Activated T-cell treated with anti-CD3 and anti-CD28 coated beads for 48 hours (primary cell): ENCODE measurements at places on chromosomes 16 and 17.

GRCh38 chr17:77716289-77716926, 242.1 kb upstream of the TNRC6C start:
- DNase-seq, result no peak

DNA sequence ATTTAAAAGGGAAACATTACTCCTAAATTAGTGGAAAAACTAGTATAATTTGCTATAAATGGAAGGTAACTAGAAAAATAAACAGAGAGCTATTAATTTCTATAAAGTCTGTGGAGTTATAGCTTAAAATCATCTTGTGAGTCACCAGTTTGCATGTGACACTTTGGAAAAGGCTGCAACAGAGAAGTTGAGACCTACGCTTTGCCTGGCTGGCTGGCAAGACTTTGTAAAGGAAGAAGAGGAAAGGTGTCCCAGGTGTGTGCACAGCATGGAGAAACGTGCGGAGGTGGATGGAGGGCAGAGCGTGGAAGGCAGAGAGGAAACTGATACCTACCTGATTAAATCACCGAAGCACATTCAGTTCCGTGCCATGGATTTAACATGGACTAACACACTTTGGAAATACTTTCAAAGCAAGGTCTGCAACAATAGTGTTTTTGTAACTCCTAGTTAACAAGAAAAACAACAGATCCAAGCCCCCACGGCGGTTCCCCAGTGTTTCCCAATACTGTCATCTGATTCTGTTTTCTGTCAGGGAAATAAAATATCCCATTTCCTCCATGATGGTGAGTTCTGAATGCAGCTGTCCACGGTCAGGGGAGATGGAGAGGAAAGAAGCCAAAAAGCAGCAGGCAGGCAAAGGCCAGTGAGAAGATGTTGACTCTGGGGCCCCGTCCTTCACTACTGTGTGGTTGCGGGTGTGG, 134.8 kb downstream of the XYLT1 start:
- no peak for DNase-seq

GRCh38 chr16:87581857-87582215, 20.5 kb upstream of the JPH3 start:
- no peak for DNase-seq

DNA sequence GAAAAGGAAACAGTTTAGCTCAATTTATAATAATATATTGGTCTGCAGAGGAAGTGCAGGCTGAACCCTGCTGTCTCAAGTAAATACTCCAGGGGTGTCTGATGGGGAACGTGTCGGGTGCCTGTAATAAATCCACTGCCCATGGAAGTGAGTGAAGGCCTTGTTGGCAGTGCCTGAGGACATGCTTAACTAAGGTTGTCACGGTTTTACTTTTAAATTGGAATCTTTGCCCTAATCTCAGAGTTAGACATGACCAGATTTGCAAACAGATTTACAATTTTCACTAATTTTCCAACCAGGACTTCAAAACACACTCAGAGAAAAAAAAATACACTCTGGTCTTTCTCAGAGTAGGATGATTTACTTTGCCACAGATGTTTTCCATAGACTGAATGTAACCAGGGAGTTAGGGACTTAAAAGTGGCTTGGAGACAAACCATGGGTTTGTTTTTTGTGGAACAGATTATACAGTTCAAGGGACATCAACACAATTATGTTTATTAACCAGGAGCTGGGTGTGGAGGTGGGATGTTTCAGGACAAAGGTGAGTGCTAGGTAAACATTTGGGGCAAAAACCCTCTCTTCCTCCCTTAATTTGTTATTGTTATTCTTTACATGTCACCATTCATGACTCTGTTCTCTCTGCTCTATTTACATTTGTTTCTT, 144.5 kb downstream of the FTO start:
- no peak for DNase-seq

DNA sequence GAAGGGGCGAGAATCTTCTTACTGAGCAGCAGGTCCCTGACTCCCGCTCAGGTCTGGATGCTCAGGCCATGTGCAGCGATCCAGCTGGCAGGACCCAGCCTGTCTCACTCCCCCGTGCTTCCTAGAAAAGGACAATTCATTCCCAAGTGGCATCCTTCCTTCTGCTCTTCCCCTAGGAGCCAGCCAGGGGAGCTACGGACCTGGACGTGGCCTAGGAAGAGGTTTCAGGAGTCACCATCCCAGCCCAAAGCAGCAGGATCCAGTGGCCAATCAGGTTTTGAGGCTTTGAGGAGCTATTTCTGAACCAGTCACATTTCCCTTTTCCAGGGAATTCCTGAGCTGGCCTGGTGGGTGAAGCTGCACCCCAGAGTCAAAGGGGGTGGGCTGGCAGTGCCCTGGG, 7.8 kb upstream of the CD79B start:
- no peak for DNase-seq

DNA sequence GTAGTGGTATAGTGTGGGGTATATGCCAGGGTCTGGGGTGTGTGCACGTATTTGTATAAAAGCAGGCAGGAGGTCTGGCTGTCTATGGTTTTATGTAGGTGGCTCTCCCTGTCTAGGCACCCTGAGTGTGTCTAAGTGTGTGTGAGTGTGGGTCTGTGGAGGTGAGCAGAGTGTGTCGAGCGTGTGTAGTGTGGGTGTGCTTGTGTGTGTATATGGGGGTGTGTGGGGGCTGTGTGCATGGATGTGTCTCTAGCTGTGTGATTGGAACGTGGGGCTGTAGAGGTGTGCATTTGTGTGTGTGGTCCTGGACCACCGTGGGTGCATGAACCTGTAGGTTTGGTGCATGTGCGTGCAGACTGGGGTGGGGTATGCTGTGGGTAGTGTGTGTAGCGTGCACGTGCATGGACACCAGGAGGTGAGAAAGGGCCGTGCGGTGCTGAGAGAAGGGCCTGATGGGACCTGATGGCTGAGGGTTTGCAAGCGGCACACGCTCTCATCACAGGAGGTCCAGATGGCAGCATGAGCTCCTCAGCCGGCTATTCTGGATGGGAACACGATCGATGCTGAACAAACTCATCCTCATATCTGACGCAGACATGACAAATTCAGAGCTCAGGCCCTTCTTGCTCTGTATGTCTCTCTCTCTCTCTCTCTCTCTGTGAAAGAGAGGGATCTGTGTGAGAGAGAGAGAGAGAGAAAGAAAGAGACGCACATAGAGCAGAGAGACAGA, 27.7 kb downstream of the SPACA3 start:
- no peak for DNase-seq

DNA sequence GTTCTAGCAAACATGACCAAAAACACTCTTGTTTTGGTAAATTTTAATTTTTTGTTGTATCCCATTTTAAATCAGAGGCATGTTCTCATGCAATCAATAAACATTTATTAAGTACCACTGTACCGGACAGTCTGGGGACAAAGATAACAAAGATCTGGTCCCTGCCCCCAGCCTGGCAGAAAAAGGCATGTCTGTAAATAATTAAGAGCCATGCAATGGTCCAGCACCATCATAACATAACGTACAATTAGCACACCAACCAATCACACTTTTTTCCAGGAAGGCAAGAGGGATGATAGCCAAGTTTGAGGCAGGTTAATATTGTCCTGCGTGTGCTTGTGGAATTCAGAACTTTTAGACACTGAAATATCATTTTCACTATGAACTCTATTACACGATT, 3.5 kb downstream of the KCNJ16 start:
- DNase-seq, result no peak

DNA sequence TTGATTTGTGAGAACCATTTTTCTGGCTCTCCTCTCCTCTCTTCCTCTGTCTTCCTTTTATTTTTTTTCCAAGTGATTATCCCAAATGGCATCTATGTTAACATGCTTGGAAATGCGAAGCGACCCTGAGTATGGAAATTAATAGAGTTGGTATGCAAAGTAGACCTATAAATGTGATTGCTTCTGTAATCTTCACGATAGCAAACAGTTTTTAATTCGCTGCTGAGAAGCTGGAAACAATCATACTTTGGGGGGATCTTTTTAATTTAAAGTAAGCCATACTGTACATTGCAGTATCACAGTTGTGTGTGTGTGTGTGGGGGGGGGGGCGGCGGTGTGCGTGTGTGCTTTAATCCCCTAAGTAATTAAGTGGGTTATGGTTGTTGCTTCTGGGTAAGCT, 233.3 kb downstream of the CDH13 start:
- no peak for DNase-seq

DNA sequence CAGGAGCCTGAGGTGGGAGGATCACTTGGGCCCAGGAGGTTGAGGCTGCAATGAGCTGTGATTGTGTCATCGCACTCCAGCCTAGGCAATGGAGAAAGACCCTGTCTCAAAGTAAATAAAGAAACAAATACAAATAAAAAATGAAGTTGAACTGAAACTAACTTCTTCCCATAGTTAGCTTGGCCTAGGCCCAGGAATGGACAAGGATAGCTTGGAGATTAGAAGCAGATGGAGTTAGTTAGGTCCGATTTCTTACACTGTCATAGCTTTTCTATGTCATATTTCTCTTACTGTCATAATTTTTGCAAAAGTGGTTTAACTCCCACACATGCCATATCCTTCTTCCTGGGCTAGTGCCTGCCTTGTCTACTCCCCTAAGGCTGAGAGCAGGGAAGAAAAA, 154.7 kb upstream of the CACNG3 start:
- no peak for DNase-seq

DNA sequence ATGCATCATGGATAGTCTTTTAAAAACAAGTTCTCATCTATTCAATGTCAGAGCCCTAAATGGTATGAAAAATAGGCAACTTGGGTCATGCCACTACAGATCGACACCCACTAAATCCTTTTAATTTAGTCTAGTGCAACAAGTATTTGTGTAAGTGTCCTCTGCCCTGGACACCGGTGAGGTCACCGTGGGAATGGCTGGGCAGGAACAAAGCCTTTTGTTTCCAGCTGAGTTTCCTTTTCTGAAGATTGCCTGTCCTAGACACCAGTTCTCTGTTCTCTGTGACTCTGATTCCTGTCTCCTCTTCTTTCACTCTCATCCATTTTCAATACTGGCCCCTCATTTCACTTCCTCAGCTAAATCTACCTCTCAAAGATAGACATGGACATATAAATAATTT, 446.5 kb downstream of the MAF start:
- no peak for DNase-seq

DNA sequence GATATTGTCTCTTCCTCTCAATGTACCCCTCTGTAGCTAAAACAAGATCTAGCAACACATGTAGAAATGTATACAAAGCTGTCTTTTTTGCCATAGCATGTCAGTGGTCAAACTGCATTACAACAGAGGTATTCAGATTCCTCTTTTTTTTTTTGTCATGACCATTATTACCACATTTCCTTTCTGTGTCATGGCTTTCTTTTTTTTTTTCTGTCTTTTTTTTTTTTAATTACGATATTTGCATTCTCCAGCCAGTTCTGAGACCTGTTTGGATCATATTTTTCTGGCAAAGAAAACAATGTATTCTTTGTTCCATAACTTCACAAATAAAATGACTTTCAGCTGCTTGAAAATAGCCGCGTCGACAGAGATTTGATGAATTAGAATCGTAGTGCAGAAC, 27.4 kb upstream of the CAPNS2 start:
- no peak for DNase-seq

DNA sequence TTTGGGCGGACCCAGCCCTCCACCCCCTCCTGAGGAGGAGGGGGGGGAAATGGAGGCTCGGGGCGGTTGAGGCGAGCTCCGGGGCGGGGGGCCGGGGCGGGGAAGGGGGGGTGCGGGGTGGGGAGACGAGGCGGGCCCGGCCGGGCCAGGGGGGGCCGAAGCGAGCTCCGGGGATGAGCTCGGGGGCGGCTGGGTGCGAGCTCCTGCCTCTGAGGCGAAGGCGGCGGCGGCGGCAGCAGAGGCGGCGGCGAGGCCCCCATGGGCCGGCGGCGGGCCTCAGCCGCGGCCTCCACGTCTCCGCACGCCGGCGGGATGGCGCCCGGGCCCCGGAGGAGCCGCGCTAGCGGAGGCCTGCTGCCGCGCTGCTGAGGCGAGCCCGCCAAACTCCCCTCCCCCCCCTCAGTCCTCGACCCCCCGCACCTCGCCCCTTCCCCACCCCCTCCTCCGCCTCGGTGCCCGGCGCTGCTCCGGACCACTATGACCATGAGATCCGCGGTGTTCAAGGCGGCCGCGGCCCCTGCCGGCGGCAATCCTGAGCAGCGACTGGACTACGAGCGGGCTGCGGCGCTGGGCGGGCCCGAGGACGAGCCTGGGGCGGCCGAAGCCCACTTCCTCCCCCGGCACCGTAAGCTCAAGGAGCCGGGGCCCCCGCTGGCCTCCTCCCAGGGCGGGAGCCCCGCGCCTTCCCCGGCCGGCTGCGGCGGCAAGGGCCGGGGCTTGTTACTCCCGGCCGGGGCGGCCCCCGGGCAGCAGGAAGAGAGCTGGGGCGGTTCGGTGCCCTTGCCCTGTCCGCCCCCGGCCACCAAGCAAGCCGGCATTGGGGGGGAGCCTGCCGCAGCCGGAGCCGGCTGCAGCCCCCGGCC, 596 bp downstream of the MSL1 start:
- no peak for DNase-seq

- DNase-seq, result no peak
Observed at GRCh38 chr16:69860233-69861231, 90.6 kb upstream of the CLEC18A start.

- DNase-seq, result no peak
Observed at GRCh38 chr17:13785981-13786598, 184.4 kb upstream of the HS3ST3A1 start.

- DNase-seq, result no peak
Observed at GRCh38 chr16:67050796-67051195, 21.8 kb downstream of the CBFB start.

GRCh38 chr16:88516601-88517061, 53.6 kb upstream of the ZC3H18 start:
- DNase-seq, result no peak

- no peak for DNase-seq
Observed at GRCh38 chr17:53796642-53797041, 26.1 kb upstream of the KIF2B start.

GRCh38 chr17:78057113-78057740, 71.3 kb downstream of the TMC6 start:
- no peak for DNase-seq

DNA sequence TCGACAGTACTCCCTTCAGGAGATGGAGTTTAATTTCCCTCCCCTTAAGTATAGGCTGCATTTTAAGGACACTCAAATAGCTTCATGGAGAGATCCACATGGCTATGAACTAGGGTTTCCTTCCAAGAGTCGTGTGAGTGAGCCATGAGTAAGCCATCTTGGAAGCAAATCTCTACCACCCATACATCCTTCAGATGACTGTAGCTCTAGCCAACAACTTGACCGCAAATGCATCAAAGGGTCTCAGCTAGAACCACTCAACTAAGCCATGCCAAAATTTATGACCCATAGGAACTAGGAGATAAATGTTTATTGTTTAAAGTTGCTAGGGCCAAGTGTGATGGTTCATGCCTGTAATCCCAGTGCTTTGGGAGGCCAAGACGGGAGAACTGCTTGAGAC, 43.4 kb downstream of the METTL16 start:
- DNase-seq, result no peak

- no peak for DNase-seq
Observed at GRCh38 chr16:89345642-89346150, 128.2 kb downstream of the ZNF778 start.
